ENCODE measurements at places on chromosomes 4 and X.

GRCh38 chrX:134633832-134634231 lies 24.4 kb downstream of the PLAC1 start:
- no peak for DNase-seq

DNA sequence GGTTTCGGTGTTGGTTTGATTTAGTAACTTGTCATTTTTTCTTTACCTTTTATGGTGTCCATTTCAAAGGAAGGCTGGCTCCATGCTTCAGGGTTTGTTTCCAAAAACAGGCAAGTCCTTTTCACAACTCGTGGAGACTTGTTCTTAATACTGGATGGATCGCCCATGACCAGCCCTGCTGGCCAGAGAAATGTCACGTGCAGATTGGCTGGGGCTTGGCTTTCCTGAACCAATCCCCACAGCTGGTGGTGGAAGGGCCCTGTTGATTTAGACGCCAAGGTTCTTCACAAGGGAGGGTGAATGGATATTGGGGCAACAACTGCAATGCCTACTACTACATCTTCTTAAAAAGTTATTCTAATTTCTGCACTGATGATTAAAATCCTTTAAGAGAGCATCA lies 92.6 kb downstream of the SHROOM3 start:
- no peak for DNase-seq

- DNase-seq: no peak
These were observed 46.4 kb upstream of the ENPP6 start for GRCh38 chr4:184263910-184264732.

DNA sequence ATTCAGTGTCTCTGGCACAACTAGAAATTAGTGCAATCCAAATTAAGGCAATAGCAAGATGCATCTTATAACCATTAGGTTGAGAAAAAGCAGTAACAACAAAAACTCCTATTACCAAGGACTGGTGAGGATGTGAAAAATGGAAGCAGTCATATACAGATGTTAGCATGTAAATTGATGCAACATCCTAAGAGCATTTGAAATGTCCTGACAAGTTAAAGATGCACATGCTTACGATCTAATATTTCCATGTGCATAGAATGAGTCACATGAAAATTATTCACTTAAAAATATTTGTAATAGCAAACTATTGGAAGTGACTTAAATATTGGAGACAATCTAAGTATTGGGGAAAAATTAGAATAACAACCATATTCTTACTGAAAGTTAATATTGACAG lies 163.0 kb downstream of the FAM13A start:
- DNase-seq: no peak

- DNase-seq: no peak
These were observed 1535.3 kb upstream of the PCDH10 start for GRCh38 chr4:131613824-131614216.
